ENCODE measurements at places on chromosomes 16 and 17. TPM values are rescaled to one million over a fixed set of nuclear protein-coding genes. Genes with fewer than 3 reads are reported as not detected.

GRCh38 chr17:47225436-47225858, 16.3 kb downstream of the MYL4 start:
- no peak for DNase-seq
- H3K36me3 ChIP-seq = no peaks in the 10 kb centered on the region
- H3K4me1 ChIP-seq = peaks cover 13% of the 10 kb centered on the region
- H3K27ac ChIP-seq = no peak overlapping the region
- peaks cover 1% of the 10 kb centered on the region for H3K27me3 ChIP-seq

Gene EPX
- not detected for total RNA-seq

- no peak overlapping the region for H3K4me3 ChIP-seq
- DNase-seq = no peak
- no peaks in the 10 kb centered on the region for H3K27me3 ChIP-seq
- H3K27ac ChIP-seq = no peak overlapping the region
Observed at GRCh38 chr17:59863616-59864015, 29.1 kb downstream of the TUBD1 start.

DNA sequence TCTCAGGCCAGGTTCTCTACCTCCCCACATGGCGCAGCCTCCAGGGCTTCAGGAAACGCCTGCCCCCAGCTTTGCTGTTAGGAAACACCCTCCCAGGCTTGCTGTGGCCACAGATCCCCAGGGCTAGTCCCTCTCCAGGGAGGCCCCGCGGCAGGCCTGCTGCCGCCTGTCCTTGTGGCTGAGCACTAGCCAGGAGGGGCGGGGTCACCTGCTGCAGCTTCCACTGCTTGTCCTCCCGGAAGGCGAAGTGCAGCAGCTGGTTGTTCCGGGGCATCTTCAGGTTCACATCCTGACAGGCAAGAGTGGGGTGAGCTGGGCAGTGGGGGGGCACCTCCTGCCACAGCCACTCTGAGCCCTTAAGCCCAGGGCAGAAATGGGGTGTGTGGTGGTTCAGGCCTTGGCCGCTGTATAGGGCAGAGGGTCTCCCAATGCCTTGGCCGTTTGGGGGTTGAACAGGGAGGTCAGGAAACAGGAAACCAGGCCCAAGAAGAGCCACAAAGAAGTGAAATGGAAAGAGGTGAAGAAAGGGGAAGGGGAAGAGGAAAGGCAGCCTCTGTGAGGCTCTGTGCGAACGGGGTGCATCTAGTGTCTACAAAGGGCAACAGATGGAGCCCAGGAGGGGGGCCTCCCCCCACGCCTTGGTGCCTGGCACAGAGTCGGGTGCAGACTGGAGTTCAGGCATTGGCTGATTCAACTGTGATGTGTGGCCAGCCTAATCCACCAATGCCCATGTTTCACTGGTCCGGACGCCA, 2.0 kb downstream of the ROGDI start:
- no peak for DNase-seq
- peaks cover 9% of the 10 kb centered on the region for H3K4me1 ChIP-seq
- H3K4me3 ChIP-seq = peak overlapping the region; percentile 33
- H3K27ac ChIP-seq = no peak overlapping the region
- peaks cover 4% of the 10 kb centered on the region for H3K36me3 ChIP-seq

Gene SLC12A3
- not detected for total RNA-seq

Gene CCL13
- not detected for total RNA-seq

Data from activated naive CD4-positive, alpha-beta T cell treated with anti-CD3 and anti-CD28 coated beads for 36 hours (primary cell).